Stimulated activated CD4-positive, alpha-beta T cell treated with anti-CD3 and anti-CD28 coated beads, TNF-alpha, amount 100 ng/mL, for 24 hours (primary cell): ENCODE measurements at places on chromosomes 3 and 15.

GRCh38 chr3:9696480-9697220 lies 7.0 kb upstream of the CPNE9 start:
- DNase-seq: no peak

DNA sequence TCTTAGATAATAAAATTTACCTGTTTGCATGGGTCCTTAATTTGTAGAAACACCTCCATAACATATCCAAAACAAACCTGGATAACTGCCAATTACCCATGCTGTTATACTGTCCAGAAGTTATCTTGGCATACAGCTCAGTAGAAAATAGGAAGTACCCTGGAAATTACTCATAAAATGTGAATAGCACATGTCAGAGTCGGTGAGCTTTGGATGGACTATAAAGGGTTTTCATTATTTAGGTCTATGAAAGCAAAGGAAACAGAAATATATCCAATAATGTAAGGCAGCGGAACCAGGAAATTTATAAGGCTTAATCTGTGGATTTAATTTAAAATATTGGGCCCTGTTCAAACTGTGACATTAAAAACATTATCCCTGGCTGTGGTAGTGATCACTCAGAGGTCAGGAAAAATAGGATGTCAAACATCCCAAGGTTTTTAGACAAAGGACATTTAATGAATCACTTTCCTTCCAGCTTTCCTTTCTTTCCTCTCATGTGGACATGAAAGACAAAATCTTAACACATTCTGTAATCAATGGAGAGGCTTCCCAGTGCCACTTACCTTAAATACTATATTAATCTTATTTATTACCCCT lies 459.0 kb upstream of the DPH6 start:
- DNase-seq: no peak

- no peak for DNase-seq
Observed at GRCh38 chr3:156657440-156657839, 16.9 kb upstream of the TIPARP start.

GRCh38 chr3:172101107-172101506 lies 61.7 kb downstream of the FNDC3B start:
- no peak for DNase-seq

GRCh38 chr15:96320703-96321638 lies 9.5 kb upstream of the NR2F2 start:
- DNase-seq: no peak

- no peak for DNase-seq
Observed at GRCh38 chr3:135513106-135514059, 452.1 kb upstream of the PPP2R3A start.

GRCh38 chr15:74269362-74270035 lies 33.4 kb downstream of the CCDC33 start:
- no peak for DNase-seq

- no peak for DNase-seq
Observed at GRCh38 chr3:64318668-64319271, 93.5 kb upstream of the PRICKLE2 start.

GRCh38 chr3:23129117-23129516 lies 74.0 kb upstream of the UBE2E2 start:
- no peak for DNase-seq

GRCh38 chr15:99059010-99059981 lies 45.6 kb upstream of the SYNM start:
- no peak for DNase-seq

DNA sequence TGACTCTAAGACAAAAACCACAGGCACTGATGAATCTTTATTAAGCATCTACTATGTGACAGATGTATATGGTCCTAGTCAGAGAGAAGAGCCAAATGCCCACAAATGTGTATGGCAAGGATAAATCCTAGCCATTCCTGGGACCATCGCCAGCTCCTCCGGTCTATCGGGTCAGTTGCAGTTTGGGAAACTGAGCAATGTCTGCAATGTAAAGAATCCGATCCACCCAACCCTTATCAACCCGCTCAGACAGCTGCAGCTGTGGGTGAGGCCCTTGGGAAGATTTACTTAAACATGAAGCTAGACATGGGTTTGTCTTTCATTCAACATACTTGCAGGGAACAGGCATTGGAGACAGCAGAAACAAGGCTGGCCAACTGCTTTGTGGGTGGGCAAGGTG lies 40.5 kb upstream of the CDV3 start:
- DNase-seq: no peak

DNA sequence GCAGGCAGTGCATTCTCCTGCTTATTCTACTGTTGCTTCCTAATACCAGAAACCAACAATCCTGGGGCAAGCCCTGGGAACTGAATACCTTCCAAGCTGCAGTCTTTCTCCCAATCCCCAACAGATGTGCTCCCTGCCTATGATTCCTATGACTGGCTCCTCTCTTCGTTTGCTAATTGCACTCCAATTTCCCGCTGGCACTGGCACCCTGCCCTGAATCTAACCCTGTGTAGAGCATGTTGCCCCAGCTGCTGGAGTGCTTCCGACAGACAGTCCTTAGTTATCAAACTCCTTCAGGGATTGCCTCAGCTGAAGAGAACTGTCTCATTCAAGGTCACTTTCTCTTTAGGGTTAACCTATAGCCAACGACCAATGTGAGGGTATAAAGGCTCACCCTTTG lies 214.1 kb downstream of the NECTIN3 start:
- DNase-seq: no peak

GRCh38 chr15:87901008-87901407 lies 355.5 kb downstream of the NTRK3 start:
- no peak for DNase-seq

DNA sequence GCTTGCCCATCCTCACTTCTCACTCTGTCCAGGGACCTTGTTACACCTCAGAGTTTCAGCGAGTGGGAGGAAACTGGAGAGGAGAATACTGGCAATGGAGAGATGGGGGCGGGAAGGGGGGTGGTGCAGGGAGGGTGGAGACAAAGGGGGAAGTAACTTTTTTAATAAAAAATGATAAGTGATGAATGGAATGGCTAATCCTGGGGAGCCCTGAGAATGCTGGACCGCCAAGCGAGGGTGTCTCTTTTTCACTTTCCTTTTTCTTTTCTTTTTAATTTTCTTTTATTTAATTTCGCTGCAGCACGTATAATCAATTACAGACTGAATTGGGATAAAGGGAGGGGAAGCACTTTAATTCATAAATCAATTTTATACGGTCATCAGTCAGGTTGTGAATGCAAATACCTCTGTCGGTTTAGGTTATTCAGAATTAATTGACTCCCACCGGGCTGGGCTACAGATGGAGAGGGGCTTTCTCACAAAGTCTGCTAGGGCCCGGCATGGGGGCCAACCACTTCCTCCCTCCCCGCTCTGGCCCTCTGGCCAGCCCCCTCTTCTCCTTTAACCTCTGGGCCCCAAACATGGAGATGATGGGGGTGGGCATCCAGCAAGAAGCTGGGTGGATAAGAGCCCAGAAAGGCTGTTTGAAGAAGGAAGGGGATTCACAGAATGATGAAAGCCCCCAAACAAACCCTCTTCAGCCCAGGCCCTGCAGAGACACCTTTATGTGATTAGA lies 106.8 kb upstream of the BOC start:
- no peak for DNase-seq

DNA sequence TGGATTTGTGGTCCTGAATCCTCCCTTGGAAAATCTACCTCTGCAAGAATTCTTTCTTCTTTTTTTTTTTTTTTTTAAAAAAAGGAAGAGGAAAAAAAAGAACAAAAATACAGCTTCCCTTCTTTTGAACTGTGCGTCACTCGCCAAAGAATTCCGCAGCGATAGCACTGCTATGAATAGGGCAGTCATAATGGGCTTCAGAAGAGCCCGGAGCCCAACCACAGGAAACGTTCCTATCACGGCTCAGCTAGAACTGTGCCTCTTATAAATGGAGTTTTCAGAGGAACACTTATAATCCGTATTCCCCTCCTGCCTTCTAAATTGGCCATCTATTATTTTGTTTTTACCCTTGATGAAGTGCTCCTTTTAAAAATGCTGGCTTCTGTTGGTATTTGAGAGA lies 227.7 kb downstream of the ADAMTS17 start:
- DNase-seq: no peak

GRCh38 chr3:67325231-67325630 lies 327.1 kb downstream of the KBTBD8 start:
- no peak for DNase-seq

GRCh38 chr3:96012939-96013338 lies 801.5 kb upstream of the EPHA6 start:
- no peak for DNase-seq

GRCh38 chr15:36066757-36067156 lies 512.7 kb upstream of the CDIN1 start:
- DNase-seq: no peak

GRCh38 chr15:60708684-60709083 lies 229.7 kb upstream of the ICE2 start:
- no peak for DNase-seq

DNA sequence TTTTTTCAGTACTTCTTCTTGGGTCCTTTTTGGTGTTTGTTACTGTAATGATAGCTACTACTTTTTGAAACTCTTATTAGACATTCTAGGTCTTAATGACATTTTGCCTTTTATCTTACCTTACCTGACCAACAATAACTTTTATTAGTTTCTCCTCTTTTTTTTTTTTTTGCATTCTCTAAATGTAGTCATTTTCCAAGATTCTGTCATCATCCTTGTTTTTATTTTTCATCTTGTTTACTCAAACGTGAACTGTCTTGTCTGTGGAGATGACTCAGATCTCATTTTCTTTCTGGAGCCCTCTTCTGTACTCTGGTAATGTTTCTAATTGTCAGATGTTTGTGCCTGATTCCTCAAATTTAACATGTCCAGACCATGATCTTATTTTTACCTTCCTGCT lies 2.9 kb downstream of the ABHD5 start:
- no peak for DNase-seq

DNA sequence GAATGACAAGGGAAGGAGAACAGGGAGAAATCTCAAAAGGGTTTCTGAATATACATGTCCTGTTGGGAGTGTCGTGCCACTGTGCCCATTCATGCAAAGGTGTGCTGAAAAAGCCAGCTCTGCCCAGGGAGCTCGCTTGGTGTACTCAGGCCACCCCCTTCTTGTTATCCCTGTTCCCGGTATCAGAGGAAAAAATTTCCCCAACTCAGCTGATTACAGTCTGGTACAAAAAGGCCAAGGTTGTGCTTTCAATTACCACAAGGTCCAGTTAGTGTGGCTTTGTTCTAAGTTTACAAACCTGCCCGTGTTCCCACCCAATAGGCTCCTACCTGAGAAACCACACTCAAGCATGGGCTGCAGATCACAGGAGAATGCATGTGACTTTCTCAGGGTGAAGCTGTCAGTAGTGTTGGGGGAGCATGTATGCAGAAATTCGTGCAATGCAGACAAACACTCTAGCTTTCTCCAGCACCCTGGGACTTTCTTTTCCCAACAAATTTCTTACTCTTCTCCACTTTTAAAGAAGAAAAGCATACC lies 648.5 kb downstream of the NR2F2 start:
- DNase-seq: no peak

- no peak for DNase-seq
Observed at GRCh38 chr3:97277708-97278107, 463.3 kb downstream of the EPHA6 start.

GRCh38 chr15:38038659-38039442 lies 104.4 kb downstream of the TMCO5A start:
- no peak for DNase-seq

DNA sequence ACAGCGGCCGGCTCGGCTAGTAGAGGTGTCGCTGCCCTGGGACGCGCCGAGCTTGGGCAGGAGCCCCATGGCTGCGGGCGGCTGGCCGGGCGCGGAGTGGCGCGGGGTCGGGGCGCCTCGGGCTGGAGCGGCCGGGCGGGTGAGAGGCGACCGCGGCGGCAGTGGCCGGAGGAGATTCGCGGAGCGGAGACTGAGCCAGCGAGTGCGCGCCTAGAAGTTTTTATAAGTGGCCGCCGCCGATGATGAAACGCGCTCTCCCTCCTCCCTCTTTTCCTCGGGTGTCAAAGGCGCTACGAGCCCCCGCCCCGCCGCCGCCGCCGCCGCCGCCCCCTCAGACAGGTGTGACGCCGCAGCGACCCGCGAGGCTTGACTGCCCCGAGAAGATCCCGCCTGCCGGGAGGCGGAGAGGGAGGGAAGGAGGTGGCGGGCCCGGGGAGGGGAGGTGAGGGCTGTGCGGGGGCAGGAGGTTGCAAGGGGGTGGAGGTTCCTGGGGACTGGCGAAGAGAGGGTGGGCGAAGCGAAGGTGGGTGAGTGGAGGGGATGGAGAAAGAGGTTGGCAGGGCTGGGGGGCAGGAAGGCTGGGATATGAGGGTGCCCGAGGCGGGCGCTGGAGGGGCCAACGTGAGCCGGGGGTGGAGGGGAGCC lies at the start of gene SLCO2A1:
TSS of gene SLCO2A1 (minus strand) at position 192 of the 645 bp plus-strand sequence. CDS start at position 69, 123 bp downstream.
- peak; percentile 10 for DNase-seq

DNA sequence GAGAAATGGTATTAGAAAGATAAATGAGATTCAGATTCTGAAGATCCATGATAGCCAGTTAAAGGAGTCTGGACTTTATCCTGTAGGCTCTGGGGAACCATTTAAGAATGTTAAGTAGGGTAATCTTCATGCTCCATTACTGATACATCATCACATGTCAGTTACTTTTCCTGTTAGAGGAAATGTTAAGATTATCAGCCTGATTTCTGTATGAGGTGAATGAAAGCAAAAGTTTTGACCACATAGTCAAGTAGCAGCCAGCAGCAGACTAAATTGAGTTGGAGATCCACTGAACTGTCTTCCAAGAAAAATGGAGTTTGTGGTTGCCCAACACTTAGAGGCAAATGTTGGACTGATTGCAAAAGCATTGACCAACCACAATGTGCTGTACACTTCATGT lies 4.7 kb upstream of the COPB2 start:
- no peak for DNase-seq

DNA sequence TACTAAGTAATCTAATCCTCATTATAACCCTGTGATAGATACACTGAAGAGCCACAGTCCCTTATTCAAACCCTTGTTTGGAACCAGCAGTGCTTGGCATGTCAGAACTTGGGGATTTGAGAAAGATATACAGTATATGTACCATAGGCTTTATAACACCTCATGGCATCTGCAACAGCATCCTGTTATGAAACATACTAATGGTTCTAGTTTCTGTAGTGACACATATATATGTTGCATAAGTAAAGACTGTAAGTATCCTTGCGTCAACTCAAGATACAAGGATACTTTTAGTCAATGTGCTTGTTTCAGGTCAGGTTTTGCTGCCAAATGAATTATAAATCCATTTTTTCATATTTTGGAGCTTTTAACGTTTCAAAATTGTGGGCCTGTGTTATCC lies 58.5 kb downstream of the CCNL1 start:
- DNase-seq: no peak

DNA sequence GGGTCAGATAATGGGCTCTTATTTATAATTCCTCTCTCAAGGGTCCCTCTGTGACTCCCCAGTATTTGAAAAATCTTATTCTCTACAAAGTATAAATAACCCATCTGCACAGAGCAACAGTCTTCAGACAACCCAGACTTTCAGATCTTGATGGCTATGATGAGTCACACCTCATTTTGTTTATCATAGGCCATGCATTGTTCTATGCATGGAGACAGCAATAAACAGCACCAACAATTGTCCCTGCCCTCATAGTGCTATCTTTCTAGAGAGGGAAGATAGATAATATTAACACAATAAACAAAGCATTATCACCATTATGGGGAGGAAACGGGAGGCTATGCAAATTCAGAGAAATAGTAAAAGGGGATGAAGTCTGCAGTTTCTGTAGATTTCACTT lies 13.4 kb downstream of the FHIT start:
- no peak for DNase-seq

- no peak for DNase-seq
Observed at GRCh38 chr15:25410649-25411048, 28.2 kb downstream of the UBE3A start.

GRCh38 chr3:190514413-190515153 lies 698 bp downstream of the IL1RAP start:
- peak; percentile 4 for DNase-seq

GRCh38 chr3:88434001-88434400 lies 284.2 kb downstream of the C3orf38 start:
- DNase-seq: no peak

- no peak for DNase-seq
Observed at GRCh38 chr3:158790901-158791589, 10.8 kb upstream of the MFSD1 start.
